ENCODE measurements at places on chromosomes 13 and 19. TPM values are rescaled to one million over a fixed set of nuclear protein-coding genes. Genes with fewer than 3 reads are reported as not detected.

A1BG gene
- total RNA-seq = 2.0 TPM

B9D2 gene
- 5.6 TPM for total RNA-seq

IFNL1 gene
- total RNA-seq = not detected

HCN2 gene
- 8.6 TPM for total RNA-seq

CLC gene
- total RNA-seq = 1.2 TPM

KL gene
- 8.5 TPM for total RNA-seq

APOC4 gene
- total RNA-seq = 0.22 TPM

ZNF541 gene
- total RNA-seq = 0.50 TPM

NXNL1 gene
- not detected for total RNA-seq

PIBF1 gene
- total RNA-seq = 32.5 TPM

SIGLEC5 gene
- 0.44 TPM for total RNA-seq

ATP4B gene
- 1.4 TPM for total RNA-seq

KCNJ14 gene
- total RNA-seq = 0.61 TPM

GRCh38 chr19:4642625-4643024 lies 3.3 kb downstream of the TNFAIP8L1 start:
- H3K4me3 ChIP-seq = no peak overlapping the region
- H3K36me3 ChIP-seq = peaks cover 7% of the 10 kb centered on the region
- DNase-seq = no peak
- no peaks in the 10 kb centered on the region for H3K27me3 ChIP-seq

DNA sequence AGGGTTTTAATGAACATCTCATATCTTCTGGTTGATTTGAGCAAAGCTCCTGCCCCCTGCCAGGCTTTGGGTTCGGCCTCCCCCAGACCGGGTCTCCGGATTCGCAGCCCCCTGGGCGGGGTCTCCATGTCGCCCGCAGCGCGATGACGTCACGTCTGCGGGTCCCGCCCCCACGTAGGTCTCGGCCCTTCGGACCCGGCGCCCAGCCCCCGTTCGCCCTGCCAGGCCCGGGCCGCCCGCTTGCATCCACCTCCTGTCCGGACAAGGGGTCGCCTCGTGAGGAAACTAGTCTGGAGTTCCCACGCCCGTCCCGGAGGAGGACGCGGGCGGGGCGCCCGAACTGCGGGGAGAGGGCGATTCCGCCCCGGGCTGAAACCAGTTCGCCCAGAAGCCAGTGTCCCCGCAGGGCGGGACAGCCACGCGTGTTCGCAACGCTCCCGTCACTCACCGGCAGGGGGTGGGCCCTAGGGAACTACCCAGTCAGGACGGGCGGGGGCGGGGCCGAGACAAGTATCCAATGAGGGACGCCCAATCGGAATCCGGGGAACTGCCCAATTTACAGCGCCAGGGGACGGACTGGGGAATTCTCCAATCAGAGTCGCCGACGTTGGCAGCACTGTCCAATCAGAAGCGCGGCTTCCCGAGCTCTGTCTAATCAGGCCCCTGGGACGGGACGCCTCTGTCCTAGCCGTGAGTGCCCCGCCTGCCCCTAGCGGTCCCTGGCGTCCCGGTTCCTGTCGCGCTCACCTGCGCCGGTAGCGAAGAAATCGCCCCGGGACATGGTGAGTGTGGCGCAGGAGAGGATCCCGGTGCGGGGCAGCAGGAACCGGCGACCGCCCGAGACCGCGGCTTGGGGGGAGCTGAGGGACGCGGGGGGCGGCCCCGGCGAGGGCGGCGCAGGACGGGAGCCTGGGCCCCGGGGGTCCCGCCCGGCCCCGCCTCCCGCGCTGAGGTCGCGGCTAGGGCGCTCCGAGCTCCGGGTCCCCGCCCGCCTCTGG lies at the start of gene ZNF555:
Gene ZNF555 (plus strand): TSS at position 682 of the 998 bp plus-strand sequence. CDS start 98 bp downstream, at position 780.
- peak within 1 kb of the TSS; percentile 96 for H3K27ac ChIP-seq
- DNase-seq = peak; percentile 100

DNA sequence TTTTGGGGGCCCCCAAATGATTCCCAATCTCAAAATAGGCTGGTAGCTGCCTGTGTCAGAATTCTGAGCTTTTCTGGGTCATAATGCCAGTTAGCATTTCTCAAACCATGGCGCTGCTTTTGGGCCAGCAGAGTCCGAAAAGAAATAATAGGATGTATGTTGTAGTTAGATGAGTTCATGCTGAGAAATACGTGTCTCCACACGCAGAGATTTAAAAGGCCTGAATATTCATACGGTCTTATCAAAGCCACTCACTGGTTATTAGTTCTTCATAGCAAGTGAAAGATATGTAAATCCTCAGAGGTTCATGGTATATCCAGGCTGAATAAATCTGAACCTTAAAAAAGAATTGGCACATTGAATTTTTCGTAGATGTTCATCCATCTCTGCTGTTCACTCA lies 124.5 kb downstream of the SHISA2 start:
- no peak overlapping the region for H3K4me3 ChIP-seq
- H3K36me3 ChIP-seq = no peaks in the 10 kb centered on the region
- peaks cover 16% of the 10 kb centered on the region for H3K4me1 ChIP-seq
- no peak for DNase-seq
- H3K27me3 ChIP-seq = no peaks in the 10 kb centered on the region
- H3K27ac ChIP-seq = no peak overlapping the region

DNA sequence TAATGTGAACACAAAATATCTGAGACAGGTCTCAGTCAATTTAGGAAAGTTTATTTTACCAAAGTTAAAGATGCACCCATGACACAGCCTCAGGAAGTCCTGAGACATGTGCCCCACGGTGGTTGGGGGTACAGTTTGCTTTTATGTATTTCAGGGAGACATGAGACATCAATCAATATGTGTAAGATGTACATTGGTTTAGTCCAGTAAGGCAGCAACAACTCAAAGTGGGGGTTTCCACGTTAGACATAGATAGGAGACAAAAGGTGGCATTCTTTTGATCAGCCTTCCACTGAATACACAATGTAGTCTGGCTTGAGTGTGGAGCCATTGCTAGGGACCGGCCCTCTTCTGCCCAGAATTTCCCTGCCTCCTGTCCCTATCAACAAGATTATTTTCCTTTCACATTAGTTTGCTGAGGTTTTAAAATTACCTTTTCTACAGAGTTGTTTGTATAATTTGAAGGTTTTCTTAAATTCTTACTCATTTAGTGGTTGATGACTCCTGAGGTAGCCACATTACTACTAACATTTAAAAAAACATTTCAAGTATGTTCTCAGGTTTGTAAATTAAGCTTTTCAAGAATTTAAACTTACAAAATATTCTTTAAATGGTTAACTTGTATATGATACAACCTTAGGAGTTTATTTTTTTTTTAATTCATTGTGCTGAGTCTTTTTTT lies 33.2 kb downstream of the RNASEH2B start:
- no peak for DNase-seq
- H3K36me3 ChIP-seq = no peaks in the 10 kb centered on the region
- H3K4me1 ChIP-seq = no peaks in the 10 kb centered on the region
- no peak overlapping the region for H3K4me3 ChIP-seq
- no peaks in the 10 kb centered on the region for H3K27me3 ChIP-seq
- H3K27ac ChIP-seq = no peak overlapping the region

- peaks cover 42% of the 10 kb centered on the region for H3K4me1 ChIP-seq
- peak overlapping the region; percentile 76 for H3K27ac ChIP-seq
- H3K4me3 ChIP-seq = peak overlapping the region; percentile 52
- DNase-seq = peak; percentile 88
- H3K36me3 ChIP-seq = peaks cover 32% of the 10 kb centered on the region
Measured at GRCh38 chr19:2016041-2016807, 710 bp upstream of the BTBD2 start.

- peak; percentile 99 for DNase-seq
- H3K27me3 ChIP-seq = no peaks in the 10 kb centered on the region
- H3K27ac ChIP-seq = peak overlapping the region; percentile 97
- no peaks in the 10 kb centered on the region for H3K36me3 ChIP-seq
- peaks cover 9% of the 10 kb centered on the region for H3K4me1 ChIP-seq
Measured at GRCh38 chr19:2950286-2951124, 5.7 kb upstream of the ZNF77 start.

DNA sequence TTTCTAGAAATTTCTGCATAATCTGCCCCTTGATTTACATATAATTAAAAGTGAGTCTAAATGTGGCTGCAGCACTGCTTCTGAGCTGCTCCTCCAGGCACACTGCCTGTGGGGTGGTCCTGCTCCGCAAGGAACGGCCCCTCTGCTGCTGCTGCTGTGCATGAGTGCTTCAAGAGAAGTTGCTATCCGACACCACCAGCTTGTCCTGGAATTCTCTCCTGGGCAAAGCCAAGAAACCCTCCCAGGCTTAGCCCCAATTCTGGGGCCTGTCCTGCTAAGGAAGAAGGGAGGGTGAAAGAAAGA lies 7.5 kb upstream of the PDCD5 start:
- no peaks in the 10 kb centered on the region for H3K27me3 ChIP-seq
- no peak overlapping the region for H3K4me3 ChIP-seq
- peaks cover 6% of the 10 kb centered on the region for H3K4me1 ChIP-seq
- no peak overlapping the region for H3K27ac ChIP-seq
- no peaks in the 10 kb centered on the region for H3K36me3 ChIP-seq

- H3K4me3 ChIP-seq = no peak overlapping the region
- peaks cover 23% of the 10 kb centered on the region for H3K36me3 ChIP-seq
Measured at GRCh38 chr19:30448386-30449077, 76.3 kb downstream of the ZNF536 start.

DNA sequence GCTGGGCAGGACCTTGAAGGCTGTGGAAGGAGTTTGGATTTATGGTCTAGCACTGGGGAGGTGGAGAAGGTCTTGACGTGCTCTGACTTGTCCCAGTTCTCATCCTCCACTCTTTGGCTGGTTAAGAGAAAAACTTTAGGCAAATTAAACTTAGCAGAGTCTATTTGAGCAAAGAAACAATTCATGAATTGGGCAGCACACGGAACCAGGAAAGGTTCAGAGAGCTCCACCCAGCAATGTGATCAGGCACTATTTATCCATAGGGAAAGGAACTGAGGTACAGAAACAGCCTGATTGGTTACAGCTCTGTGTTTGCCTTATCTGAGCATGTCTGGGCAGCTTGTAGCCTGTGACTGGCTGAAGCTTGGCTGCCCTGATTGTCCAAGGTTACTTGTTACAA lies 45.4 kb upstream of the CYP2B6 start:
- no peaks in the 10 kb centered on the region for H3K36me3 ChIP-seq
- H3K4me1 ChIP-seq = no peaks in the 10 kb centered on the region
- no peak overlapping the region for H3K4me3 ChIP-seq
- H3K27me3 ChIP-seq = no peaks in the 10 kb centered on the region
- no peak overlapping the region for H3K27ac ChIP-seq
- DNase-seq = no peak

GRCh38 chr13:101025925-101026324 lies 351.3 kb upstream of the TMTC4 start:
- no peak for DNase-seq
- no peak overlapping the region for H3K27ac ChIP-seq
- peaks cover 3% of the 10 kb centered on the region for H3K4me1 ChIP-seq

DNA sequence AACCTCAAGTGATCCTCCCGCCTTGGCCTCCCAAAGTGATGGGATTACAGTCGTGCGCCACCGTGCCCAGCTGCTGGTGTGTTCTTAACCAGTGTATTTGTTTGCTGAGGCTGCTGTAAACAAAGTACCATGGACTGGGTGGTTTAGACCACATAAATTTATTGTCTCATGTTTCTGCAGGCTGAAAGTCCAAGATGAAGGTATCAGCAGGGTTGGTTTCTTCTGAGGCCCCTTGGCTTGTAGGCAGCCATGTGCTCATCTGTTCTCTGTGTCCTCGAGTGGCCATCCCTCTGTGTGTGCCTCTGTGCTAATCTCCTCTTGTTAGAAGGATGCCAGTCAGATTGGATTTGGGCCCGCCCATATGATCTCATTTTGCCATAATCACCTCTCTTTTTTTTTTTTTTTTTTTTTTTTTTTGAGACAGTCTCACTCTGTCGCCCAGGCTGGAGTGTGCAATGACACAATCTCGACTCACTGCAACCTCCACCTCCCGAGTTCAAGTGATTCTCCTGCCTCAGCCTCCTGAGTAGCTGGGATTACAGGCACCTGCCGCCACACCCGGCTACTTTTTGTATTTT lies 31.8 kb downstream of the PEX11G start:
- peaks cover 87% of the 10 kb centered on the region for H3K36me3 ChIP-seq
- no peaks in the 10 kb centered on the region for H3K27me3 ChIP-seq
- no peak overlapping the region for H3K4me3 ChIP-seq
- no peak overlapping the region for H3K27ac ChIP-seq
- no peak for DNase-seq
- no peaks in the 10 kb centered on the region for H3K4me1 ChIP-seq

- no peaks in the 10 kb centered on the region for H3K36me3 ChIP-seq
- no peaks in the 10 kb centered on the region for H3K27me3 ChIP-seq
- peak; percentile 60 for DNase-seq
- H3K27ac ChIP-seq = no peak overlapping the region
Measured at GRCh38 chr13:95380468-95381211, 79.4 kb upstream of the ABCC4 start.

- peaks cover 5% of the 10 kb centered on the region for H3K4me1 ChIP-seq
- H3K27ac ChIP-seq = no peak overlapping the region
- H3K27me3 ChIP-seq = peaks cover 48% of the 10 kb centered on the region
Measured at GRCh38 chr19:7729831-7730285, 2.1 kb downstream of the CLEC4G start.

GRCh38 chr13:39818953-39819352 lies 163.5 kb downstream of the COG6 start:
- H3K27me3 ChIP-seq = no peaks in the 10 kb centered on the region
- no peak overlapping the region for H3K4me3 ChIP-seq
- no peaks in the 10 kb centered on the region for H3K4me1 ChIP-seq
- no peaks in the 10 kb centered on the region for H3K36me3 ChIP-seq

DNA sequence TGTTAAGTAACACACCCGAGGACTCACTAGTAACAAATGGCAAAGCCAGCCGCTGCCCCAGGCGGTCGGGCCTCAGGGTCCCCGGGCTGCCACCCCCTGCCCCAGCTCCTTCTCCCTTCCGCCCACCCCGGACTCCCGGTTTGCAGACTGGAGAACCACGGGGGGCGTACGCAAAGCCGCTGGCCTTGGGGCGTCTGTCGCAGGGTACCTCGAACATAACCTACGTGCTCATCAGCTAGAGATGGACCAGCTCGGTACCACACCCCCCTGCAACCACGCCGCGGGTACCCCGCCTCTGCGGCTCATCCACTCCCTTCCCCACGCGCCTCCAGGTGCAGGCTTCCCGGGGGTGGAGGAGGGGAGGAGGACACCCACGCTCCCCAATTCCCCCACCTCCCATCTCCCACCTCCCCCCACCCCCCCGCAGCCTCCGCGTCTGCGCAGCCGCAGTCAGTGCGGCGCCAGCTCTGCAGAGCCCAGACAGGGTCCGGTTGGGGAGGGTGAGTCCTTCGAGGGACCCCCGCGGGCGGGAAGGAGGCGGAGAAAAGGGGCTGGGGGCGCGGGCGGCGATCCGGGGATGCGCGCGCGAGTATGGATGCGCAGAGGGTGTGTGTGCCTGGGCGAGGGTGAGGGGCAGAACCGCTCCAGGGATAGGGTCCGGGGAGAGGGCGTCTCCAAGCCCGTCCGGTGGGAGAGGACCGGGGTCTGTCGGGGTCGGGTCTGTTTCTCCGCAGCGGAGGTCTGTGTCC lies at the start of gene SMIM17:
Gene SMIM17 (plus strand): TSS at position 449 of the 749 bp plus-strand sequence. CDS start 2,509 bp downstream, outside the sequence.
- DNase-seq = no peak
- H3K27me3 ChIP-seq = peaks cover 6% of the 10 kb centered on the region
- no peak within 1 kb of the TSS for H3K27ac ChIP-seq
- peak within 1 kb of the TSS; percentile 24 for H3K4me3 ChIP-seq
- peaks cover 10% of the 10 kb centered on the region for H3K4me1 ChIP-seq

- DNase-seq = no peak
- H3K4me1 ChIP-seq = no peaks in the 10 kb centered on the region
- H3K27ac ChIP-seq = no peak overlapping the region
- H3K4me3 ChIP-seq = no peak overlapping the region
- H3K36me3 ChIP-seq = no peaks in the 10 kb centered on the region
Measured at GRCh38 chr13:84946192-84946591, 853.0 kb downstream of the SLITRK6 start.

- H3K4me3 ChIP-seq = no peak overlapping the region
- H3K27ac ChIP-seq = no peak overlapping the region
- DNase-seq = no peak
- H3K36me3 ChIP-seq = no peaks in the 10 kb centered on the region
Measured at GRCh38 chr13:105474983-105475610, 1060.4 kb downstream of the EFNB2 start.

All from spinal cord (tissue), 10 donors.